ENCODE measurements at places on chromosomes 16 and 17.

DNA sequence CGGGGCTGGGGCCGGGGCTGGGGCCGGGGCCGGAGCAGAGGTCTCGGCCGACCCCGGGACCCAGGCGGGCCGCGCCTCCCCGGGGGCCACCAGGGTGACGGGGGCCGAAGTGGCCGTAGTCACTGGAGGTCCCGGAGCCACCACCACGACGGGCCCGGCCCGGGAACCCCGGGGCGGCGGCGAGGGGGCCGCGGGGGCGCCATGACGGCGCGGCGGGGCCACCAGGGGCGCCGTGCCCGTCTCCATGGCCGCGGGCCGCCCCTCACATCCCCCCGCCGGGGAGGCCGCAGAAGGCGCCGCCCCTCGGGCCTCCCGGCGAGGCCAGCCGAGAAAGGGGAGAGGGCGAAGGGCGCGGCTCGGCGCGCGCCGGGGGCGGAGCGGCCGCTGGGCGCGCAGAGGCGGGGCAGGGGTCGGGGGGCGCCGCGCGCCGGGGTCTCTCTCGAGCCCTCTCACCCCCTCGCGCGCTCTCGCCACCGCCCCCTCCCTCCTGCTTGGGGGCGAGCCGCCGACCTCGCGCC lies 297 bp downstream of the TBC1D10B start:
- no peaks in the 10 kb centered on the region for H3K27me3 ChIP-seq
- H3K36me3 ChIP-seq: no peaks in the 10 kb centered on the region
- DNase-seq: no peak

GRCh38 chr17:49730078-49730784 lies 22.5 kb upstream of the SLC35B1 start:
- no peaks in the 10 kb centered on the region for H3K36me3 ChIP-seq
- no peaks in the 10 kb centered on the region for H3K27me3 ChIP-seq
- peaks cover 32% of the 10 kb centered on the region for H3K4me1 ChIP-seq
- H3K4me3 ChIP-seq: no peak overlapping the region

- peaks cover 6% of the 10 kb centered on the region for H3K4me1 ChIP-seq
- no peaks in the 10 kb centered on the region for H3K36me3 ChIP-seq
- no peak overlapping the region for H3K4me3 ChIP-seq
- no peak for DNase-seq
These were observed 8.4 kb upstream of the SHCBP1 start for GRCh38 chr16:46629331-46630219.

DNA sequence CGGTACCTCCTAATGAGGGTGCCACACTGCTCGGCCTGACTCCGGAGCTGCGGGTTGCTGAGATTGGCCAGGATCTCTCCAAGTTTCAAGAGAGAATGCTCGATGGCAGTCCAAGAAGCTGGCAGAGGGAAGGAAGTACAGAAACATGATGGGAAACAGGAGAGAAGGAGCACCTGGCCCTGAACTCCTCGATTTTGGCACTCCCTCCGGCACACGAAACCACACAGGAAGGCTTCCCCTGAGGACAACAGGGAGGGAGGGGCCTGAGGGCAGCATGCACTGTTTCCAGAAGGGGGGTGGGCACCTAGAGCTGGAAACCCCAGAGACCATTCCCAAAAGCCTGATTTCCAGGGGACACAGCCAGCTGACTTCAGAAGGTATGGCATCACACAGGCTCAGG lies 18.1 kb downstream of the CSF3 start:
- H3K27ac ChIP-seq: peak overlapping the region; percentile 76
- no peak for DNase-seq
- H3K4me3 ChIP-seq: no peak overlapping the region
- no peaks in the 10 kb centered on the region for H3K27me3 ChIP-seq
- peaks cover 31% of the 10 kb centered on the region for H3K36me3 ChIP-seq

GRCh38 chr17:2814481-2815341 lies 18.5 kb downstream of the RAP1GAP2 start:
- H3K36me3 ChIP-seq: no peaks in the 10 kb centered on the region
- no peak overlapping the region for H3K4me3 ChIP-seq
- DNase-seq: peak; percentile 70
- H3K27me3 ChIP-seq: no peaks in the 10 kb centered on the region
- H3K27ac ChIP-seq: no peak overlapping the region
- no peaks in the 10 kb centered on the region for H3K4me1 ChIP-seq

- no peak overlapping the region for H3K27ac ChIP-seq
- no peak overlapping the region for H3K4me3 ChIP-seq
- no peak for DNase-seq
- H3K36me3 ChIP-seq: no peaks in the 10 kb centered on the region
- H3K4me1 ChIP-seq: no peaks in the 10 kb centered on the region
- no peaks in the 10 kb centered on the region for H3K27me3 ChIP-seq
These were observed 312.3 kb upstream of the KCNJ16 start for GRCh38 chr17:69762766-69763165.

DNA sequence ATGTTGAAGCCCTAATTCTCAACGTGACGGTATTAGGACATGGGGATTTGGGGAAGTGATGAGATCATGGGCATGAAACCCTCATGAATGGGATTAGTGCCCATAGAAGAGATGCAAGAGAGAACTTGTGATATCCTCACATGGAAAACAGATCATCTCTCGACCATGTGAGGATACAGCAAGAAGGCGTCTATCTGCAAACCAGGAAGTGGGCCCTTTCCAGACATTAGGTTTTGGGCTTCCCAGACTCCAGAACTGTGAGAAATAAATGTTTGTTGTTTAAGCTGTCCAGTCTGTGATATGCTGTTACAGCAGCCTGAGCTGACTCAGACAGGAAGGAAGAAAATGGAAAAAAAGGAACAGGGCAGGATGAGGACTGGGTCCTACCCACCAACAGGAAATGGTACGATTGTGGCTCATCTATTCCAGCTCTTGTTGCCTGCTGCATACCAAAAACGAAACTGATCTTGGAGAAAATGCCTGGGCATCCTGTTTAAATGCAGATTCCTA lies 21.9 kb upstream of the SSTR2 start:
- H3K27ac ChIP-seq: no peak overlapping the region
- H3K4me1 ChIP-seq: no peaks in the 10 kb centered on the region
- DNase-seq: no peak
- no peak overlapping the region for H3K4me3 ChIP-seq

All from transverse colon (tissue), 4 donors.